AG09309 (cell line): ENCODE measurements at places on chromosomes 16 and 17.

GRCh38 chr16:14489460-14489859 is 140.6 kb downstream of the PARN start:
- DNase-seq, result no peak

DNA sequence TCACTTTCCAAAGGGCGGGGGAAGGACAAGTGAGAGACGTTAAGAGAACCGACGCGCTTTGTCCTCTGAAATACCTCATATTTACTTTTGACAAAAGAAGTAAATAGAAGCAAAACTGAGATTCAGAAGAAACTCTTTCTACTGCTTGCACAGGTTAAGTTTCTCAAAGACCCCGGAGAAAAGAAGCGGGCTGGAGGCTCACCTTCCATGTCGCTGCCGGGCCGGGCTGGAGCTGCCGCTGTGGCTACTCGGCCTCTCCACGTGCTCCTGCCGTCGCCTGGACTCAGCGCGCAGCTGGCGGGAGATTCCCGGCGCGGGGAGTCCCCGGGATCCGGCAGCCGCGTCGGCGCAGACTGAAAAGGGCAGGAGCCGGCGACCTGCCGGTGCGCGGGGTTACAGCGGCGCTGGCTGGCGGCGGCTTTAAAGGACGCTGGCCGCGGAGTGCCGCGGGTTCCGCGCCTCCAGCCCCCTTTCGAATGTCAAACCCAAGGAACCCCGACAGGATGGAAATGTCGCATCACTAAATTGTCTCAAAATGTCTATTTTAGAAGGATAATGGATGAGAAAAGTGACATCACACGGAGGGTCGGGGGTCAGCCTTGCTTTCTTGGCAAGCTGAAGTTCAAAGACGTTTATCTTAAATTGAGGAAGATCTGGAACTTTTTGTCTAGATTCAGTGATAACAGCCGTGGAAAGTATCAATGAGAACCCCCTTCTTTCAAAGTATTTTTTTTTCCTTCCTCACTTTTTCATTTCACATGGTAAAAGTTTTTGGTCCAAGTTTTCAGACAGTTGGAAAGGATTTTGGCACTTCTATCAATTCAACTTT is at the start of gene IKZF3:
Gene IKZF3, minus strand, starts transcription at position 395 of the 829 bp plus-strand sequence. Its CDS starts 186 bp downstream, at position 209.
- DNase-seq, result no peak

DNA sequence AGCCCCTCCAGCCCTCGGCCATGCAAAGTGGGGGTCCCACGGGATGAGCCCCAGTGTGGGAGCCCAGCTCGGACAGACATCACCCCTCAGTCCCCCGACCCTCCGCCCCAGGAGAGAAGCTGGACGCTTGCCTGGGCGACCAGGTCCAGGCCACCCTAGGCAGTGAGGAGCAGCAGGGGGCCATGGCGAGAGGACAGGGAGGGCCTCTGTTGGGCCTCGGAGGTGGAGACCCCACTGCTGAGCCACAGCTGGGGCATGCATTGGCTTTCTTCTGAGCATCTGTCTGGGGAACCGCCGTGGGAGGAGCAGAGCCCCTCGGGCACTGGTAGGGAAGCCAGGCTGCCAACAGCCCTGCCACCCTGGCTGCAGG is 13.0 kb downstream of the ACTG1 start:
- no peak for DNase-seq

DNA sequence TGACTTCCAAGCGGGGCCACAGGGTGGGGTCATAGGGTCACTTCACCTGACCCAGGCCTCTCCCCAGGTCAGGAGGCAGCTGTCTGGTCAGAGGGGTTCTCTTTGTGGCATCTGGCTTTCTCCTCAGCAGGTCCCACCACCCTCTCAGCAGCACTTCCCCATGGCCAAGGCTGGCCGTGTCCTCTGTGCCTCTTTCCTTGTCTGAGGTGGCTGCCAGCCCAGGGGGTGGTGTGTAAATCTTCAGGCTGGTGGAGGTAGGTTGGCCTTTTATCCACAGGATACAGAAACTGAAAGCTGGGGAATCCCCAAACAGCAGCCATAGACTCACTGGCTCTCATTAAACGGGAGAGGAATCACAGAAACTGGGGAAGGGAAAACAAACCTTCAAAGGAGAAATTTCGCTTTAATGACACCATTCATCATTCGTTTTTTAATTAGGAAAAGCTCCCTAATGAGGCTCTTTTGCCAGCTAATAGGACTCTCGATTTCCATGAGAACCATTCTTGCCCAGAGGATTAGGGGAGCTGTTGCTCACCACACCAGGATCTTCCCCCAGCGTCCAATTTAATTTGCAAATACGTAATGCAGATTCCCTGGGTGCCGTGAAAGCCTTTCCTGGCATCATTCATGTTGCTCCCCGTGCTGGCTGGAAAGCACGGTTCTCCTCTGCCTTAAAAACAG is 18.0 kb downstream of the C17orf75 start:
- no peak for DNase-seq

DNA sequence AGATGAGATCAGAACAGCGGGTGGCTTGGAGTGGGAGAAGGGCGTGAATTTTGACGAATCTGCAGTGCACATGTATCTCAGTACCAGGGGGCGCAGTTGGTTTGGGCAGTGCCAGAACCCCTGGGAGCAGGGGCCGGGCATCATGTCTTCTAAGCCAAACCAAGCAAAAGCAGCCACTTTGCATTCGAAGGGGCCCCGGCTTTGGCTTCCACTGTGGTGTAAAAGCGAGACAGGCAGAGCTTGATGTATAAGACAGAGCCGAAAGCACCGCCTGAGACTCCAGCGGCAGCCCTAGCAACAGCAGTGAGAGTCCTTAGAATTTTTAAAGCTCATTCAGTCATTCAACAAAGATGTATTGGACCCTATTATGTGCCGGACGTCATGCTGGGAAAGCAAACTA is 3.8 kb upstream of the XYLT1 start:
- no peak for DNase-seq

DNA sequence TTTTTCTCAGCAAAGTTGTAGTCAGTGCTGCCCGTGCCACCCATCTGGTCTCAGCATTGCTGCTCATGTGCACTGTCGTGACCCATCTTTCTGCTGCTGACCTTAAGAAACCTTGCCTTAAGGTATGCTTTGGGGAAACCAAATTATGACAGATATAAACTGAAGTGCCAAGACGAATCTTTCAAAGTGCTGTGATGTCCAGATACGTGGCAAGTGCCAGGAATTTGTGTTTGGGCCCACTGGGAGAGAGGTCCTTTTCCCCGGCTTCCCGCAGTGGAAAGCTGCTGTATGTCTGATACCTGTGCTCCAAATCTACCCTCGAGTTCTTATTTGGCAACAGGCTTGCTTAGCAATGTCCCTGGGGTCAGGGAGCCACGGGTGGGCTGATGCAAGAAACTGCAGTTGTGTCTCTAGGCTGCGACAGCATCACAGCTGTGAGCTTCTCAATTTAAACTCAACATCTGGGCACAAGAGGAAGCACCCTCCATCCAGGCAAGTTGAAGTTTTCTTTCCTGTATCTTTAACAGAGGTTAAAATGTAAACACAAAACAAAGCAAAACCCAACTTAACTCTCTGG is 30.3 kb upstream of the TOX3 start:
- no peak for DNase-seq

DNA sequence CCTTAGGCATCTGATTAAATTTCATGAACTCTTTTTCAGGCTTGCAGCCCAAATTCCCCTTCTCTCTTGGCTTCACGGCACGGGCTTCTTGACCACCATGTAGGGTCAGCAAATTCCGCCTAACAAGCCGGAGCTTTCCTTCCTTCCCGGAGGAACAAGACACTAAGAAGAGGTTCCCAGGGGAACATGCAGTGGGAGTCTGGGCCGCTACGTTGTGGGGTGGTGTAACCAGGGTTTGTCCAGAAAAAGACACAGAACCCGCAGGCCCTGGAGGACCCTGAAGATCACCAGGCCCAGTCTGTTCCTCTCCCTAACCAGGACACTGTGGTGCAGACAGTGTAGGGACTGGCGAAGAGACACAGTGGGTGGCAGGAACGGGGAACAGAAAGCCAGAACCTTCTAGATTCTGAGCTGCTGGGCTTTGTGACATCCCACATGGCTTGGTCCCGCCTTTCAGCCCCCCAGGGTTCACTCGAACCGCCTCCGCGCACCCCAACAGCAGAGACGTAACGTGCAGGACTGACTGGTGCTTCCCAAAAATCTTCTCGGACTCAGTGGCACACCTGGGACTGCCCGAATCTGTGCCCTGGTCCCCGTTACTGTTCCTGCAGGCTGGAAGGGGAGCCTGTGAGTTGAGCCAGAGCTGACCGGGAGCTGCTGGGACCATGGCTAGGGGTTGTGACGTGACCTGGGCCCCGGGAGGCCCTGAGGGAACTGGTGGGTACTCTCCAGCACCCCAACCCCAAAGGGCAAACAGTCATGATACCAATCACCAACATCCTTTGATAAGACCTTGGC is 55.2 kb downstream of the TBC1D16 start:
- no peak for DNase-seq

- no peak for DNase-seq
These were observed 624.6 kb upstream of the EEF2KMT start for GRCh38 chr16:5722116-5722619.

GRCh38 chr17:41561554-41561953 is 10.3 kb downstream of the KRT9 start:
- no peak for DNase-seq

GRCh38 chr17:79930877-79931816 is 91.9 kb upstream of the CBX4 start:
- DNase-seq, result no peak

GRCh38 chr17:48721009-48721402 is 1.3 kb downstream of the PRAC1 start:
- DNase-seq, result no peak

GRCh38 chr16:56749672-56750491 is 20.0 kb downstream of the NUP93 start:
- no peak for DNase-seq

DNA sequence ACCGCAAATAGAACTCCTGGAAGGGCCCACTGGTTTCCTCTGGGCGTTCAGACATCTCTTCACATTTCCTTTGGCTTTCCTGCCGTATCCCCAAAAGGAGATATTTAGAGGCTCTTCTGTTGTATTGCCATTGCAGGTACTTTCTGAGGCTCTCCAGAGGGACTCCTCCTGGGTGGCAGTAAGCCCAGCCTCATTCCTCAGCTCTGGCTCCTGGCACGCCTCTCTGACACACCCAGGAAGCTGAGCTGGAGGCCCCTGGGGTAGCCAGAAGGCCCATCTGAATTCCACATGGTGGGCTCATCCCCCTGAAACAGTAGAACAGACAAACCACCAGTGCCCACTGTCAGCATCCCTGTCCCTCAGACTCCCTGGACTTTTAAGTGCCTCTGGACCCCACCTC is 206.7 kb downstream of the PARN start:
- no peak for DNase-seq

- DNase-seq, result no peak
These were observed 808.9 kb downstream of the CDH11 start for GRCh38 chr16:64312980-64313379.

GRCh38 chr17:7837408-7838088 is 3.5 kb downstream of the KDM6B start:
- no peak for DNase-seq

GRCh38 chr17:8782176-8782575 is 17.0 kb downstream of the MFSD6L start:
- DNase-seq, result no peak

DNA sequence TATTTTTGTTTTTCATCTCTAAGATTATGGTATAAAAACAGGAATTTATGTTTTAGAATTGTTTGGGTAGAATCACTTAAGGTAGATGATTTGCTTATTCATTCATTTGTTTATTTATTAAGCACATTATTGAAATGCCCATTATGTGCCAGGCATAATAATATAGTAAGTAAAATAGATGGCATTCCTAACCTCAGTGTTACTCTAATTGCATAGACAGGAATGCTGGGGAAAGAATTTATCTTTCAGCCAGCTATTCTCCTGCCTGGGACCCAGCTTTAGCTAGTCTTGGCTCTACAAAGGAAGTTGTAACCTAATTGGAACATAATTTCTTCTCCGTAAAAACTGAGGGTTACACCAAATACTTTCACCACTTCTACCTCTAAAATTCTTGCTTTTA is 44.6 kb downstream of the NFAT5 start:
- no peak for DNase-seq

GRCh38 chr17:75088465-75089417 is 987 bp downstream of the SLC16A5 start:
- DNase-seq, result no peak

DNA sequence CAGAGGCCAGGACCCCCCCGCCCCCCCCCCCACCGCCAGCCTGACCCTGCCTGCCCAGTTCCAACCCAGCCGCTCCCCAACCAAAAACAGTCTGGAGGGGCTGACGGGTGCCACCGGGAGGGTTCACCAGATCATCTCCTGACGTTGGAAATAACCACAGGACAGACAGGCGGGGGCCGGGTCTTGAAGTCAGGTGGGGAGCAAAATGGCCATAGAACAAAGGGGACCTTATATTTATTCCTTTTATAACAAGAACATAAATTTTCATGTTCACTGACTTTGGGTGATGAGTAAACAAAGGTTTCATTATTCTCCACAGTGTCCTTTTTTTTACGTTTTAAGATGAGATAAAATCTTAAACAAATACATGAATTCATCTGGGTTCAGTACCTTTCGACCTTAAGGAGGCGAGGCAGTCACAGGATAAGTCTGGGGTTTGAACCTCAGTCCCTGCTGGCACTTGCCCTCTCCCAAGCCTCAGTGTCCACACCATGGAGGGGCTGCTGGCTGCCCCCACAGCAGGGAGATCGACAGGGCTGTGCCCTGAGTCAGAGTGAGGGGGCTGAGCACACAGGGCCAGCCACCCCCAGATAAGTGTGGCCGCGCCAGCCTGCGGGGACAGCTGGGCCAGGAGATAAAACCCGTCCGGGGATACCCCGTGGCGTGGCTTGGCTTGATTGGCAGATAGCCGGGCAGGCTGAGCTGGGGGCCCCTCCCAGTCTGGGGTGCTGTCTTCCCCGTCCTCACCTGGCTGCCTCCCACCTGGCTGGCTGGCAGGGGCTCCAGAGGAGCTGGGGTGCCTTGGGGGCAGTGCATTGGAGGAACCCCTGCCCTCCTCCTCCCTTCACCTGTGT is 15.0 kb downstream of the SLC7A5 start:
- no peak for DNase-seq

- peak; percentile 46 for DNase-seq
These were observed at the start of gene DNAJA2 for GRCh38 chr16:46973207-46973995. TSS of gene DNAJA2 (minus strand) at chr16:46973674. CDS start at chr16:46973572, 102 bp downstream.

DNA sequence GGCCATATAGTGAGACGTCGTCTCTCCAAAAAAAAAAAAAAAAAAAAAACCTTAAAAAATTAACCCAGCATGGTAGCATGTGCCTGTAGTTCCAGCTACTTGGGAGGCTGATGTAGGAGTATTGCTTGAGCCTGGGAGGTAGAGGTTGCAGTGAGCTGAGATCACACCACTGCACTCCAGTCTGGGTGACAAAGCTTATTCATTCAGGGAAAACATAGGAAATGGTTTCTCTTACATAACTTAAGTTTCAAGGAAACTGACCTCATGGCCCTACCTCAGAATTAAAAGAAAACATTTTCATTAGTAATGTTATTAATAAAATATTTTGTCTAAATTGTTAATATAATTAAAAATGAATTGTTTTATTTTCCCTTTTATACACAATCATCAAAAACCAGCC is 31.4 kb downstream of the COG1 start:
- no peak for DNase-seq
